IPS-NIHi11 (cell line): ENCODE measurements at places on chromosomes 5 and 9.

DNA sequence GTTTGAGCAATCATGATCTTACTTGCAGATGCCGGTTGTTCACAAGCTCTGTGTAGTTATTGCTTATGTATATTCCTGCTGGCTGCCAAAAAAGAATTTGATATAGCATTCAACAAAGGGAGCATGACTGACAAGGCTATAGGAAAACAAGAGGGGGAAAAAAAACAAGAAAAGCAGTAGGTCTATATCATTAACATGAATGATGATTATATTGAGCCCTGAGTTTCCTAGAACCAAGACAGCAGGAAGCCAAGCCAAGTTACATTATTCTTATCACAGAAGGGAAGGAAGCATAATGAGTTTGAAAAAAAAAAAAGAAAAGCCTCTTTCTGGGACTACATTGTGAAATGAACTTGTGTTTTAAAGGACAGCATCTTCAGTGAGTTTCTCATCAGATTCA lies 41.0 kb downstream of the TSTD2 start:
- no peak for DNase-seq

DNA sequence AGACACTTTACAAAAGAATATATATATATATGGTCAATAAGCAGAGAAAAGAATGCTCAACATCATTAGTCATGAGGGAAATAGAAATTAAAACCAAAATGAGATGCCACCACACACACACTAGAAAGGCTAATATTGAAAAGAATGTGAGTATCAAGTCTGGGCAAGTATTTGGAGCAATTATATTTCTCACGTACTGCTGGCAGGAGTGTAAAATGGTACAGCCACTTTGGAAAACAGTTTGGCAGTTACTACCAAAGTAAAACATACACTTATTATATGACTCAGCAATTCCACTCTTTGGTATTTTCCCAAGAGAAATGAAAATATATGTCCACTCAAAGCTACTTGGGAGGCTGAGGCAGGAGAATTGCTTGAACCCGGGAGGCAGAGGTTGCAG lies 29.8 kb downstream of the NEUROG1 start:
- DNase-seq: no peak

DNA sequence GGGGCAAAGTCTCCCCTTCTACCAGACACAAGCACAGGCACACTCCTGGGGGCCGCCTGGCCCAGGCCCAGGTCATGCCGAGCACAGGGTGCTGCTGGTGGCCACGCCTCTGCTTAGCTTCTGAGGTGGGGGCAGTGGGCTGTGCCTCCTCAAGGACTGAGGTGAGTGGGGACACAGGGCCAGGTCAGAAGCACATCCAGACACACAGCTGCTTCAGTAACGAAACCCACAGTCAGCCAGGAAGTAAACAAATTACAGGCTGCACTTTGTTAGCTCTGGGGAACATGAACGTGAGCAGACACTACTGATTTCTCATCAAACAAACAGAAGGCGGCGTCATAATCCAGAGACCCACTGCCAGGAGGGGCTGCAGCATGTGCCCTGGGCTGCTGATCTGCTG lies 192.4 kb downstream of the HSPA4 start:
- DNase-seq: no peak

DNA sequence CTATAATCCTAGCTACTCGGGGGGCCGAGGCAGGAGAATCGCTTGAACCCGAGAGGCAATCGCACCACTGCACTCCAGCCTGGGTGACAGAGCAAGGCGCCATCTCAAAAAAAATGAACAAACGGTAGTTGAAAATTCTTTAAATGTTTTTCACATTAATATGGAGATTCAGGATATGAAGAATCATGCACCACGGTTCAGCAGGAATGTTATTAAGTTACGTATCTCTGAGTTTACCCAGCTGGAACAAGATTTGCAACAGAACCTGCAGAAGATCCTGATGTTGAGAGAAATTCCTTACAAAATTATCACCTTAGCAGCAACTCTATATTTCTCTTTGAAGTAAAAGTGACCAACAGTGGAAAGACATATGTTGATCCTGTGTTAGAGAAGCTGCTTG lies 10.0 kb downstream of the PCDHGA12 start:
- DNase-seq: no peak

DNA sequence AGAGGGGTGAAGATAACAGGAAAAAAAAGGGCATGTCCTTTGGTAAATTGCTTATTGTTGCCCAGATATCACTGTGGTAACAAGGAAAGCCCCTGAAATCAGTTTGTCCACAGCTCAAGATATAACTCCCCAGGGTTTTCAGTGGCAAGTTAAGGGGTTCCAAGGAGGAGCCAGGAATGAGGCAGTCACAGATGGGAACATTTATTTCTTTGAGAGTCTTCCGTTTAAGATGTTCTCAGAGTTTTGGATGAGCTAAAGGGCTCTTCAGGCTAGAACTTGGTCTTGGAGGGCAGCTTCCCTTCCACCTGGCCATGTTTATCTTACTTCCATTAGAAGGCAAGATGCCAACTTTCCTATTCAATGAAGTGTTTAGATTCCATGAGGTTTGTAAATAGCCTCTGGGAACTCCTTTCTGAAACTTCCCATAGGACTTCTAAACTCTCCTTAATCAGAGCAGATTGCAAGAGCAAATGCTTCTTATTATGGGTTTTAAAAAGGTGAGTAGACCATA lies 277.6 kb upstream of the TNC start:
- no peak for DNase-seq

- peak; percentile 79 for DNase-seq
Measured at GRCh38 chr9:137176302-137177182, 4.7 kb upstream of the TMEM210 start.

DNA sequence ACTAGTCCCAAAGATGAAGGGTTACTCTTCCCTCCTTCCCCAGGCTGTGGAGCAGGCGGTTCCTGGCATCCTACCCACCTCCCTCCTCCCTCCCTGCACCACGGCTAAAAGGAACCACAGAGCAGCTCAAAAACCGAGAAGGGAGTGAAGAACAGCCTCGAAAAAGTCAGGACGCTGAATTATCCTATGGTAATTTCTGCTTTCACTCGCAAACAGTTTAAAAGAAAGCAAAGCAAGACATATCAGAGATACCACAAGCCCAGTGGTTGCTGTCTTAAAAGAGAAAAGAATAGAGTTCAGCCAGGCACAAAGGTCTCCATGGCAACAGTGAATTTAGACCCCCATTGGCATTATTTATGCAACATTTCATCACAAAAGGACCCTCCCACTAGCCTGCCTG lies 315.4 kb downstream of the CTNND2 start:
- DNase-seq: peak; percentile 38

GRCh38 chr9:126132746-126133145 lies 193.9 kb upstream of the MVB12B start:
- no peak for DNase-seq

DNA sequence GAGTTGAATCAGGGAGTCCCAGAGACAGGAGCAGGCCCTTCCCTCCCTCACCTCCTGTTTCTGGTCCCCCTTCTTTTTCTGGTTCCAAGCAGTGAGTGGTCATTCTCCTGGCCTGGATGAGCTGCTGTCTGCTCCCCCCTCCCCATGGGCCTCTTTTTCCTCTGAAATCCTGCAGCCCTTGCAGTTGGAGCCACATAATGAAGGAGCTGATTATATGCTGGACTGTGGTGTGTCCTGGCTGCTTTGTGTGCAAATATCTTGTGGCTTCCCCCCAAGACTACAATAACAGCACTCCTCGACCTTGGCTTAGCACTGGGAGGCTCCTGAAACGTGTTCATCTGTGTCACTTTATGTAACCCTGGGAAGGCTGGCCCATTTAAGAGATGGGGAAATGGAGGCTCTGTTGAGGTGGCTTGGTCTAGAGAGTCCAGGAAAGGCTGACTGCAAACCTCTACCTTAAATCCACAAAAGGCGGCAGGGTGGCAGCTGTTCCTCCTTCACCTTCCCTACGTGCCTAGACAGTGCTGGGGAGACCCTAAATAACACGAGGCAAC lies 69.2 kb downstream of the SH3PXD2B start:
- no peak for DNase-seq

GRCh38 chr5:142726188-142726731 lies 40.4 kb upstream of the FGF1 start:
- DNase-seq: no peak

DNA sequence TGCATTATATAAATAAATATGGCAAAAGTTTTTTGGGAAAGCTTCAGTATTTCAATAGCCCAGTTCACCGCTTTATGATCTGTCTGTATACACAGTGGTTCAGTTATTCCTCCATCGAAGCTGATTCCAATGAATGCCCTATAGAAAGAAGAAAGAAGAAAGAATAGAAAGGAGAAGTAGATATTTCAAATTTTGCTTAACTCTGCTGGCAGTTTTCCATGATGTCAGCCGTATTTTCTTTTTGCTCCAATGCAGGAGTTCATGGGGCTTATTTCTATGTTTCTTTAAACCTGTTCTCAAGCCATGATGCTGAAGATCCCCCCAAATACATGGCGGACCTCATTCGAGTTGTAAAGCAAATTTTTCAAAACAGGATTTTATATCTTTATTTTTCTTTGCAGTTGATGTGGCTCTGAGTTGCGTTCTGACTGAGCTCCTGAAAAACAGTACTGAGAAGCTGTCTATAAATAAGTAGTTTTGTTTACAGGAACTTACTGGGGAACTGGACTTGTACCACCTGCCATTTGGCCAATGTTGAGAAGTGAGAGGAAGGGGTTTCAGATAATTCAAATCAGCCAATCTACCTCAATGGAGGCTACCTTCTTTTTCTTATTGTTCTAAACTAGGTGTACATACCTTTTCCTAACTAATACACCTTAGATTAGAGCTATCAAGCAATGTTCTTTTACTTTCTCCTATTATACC lies 418.5 kb upstream of the MEF2C start:
- no peak for DNase-seq

- DNase-seq: no peak
Measured at GRCh38 chr5:69035665-69036064, 58.1 kb upstream of the SLC30A5 start.

DNA sequence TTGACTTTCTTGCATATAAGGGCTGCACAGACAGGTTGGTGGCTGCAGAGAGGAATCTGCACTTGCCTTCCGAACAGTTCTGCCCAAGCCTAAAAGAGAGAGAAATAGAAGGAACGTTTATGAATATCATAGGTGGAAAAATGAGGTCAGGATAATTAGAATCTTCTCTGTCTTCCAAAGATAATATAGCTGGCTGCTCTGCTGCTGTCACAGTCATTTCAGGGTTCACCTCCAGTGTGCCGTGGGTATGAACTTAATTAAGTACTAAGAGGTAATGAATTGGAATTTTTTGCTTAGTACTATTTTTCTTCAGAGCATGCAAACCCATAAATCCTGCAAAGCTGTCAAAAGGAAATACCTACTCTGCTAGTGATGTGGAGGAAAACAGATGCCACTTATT lies 82.2 kb downstream of the PRDM6 start:
- DNase-seq: no peak

- DNase-seq: no peak
Measured at GRCh38 chr9:119234636-119235035, 134.6 kb downstream of the BRINP1 start.

GRCh38 chr9:36064448-36065037 lies 27.8 kb downstream of the RECK start:
- DNase-seq: no peak

GRCh38 chr5:36507332-36507952 lies 99.0 kb upstream of the SLC1A3 start:
- DNase-seq: peak; percentile 88

GRCh38 chr5:163943546-163943945 lies 438.1 kb downstream of the MAT2B start:
- no peak for DNase-seq

GRCh38 chr9:33939924-33940874 lies 108.5 kb downstream of the UBAP2 start:
- no peak for DNase-seq

DNA sequence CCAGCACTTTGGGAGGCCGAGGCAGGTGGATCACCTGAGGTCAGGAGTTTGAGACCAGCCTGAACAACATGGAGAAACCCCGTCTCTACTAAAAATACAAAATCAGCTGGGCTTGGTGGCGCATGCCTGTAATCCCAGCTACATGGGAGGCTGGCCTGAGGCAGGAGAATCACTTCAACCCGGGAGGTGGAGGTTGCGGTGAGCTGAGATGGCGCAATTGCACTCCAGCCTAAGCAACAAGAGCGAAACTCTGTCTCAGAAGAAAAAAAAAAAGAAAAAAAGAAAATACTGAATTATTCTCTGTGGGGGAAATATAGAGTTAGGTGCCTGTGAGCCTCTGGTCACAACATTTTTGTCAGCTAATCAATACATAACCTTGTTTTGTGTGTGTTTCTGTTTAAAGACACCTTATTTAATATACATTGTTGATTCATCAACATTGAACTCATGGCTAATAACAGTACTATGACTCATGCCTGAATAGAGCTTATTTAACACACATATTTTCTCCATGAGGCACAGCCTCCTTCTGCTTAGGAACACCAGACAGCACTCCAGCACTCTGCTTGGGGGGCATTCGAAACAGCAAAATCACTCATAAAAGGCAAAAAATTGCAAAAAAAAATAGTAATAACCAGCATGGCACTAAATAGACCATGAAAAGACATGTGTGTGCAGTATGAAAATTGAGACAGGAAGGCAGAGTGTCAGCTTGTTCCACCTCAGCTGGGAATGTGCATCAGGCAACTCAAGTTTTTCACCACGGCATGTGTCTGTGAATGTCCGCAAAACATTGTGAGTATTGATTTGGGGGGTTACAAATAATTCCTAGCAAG lies at the start of gene IL31RA:
IL31RA (plus strand) TSS at position 519 of the 836 bp plus-strand sequence; CDS start at position 733, 214 bp downstream.
- no peak for DNase-seq

GRCh38 chr9:135281151-135281550 lies 193.7 kb downstream of the OLFM1 start:
- DNase-seq: peak; percentile 83

GRCh38 chr9:131709771-131710431 lies 30.0 kb downstream of the RAPGEF1 start:
- DNase-seq: no peak

DNA sequence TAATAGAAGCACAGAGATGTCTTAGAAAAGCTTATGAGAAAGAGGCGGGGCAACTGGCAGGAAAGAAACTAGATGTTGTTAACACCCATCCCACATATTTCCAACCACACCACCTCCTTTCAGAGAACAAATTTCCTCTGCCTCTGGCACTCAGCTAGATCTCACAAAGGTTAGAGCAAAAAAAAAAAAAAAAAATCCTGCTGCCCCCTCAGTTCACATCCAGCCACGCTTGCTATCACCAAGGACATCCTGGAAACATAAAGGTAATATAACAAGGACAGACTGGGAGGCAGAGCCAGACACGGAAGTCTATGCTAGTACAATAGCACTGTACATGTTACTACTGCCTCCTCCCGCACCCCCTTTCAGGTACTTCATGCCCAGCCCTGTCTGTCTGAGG lies 238.0 kb upstream of the PTGER4 start:
- no peak for DNase-seq

DNA sequence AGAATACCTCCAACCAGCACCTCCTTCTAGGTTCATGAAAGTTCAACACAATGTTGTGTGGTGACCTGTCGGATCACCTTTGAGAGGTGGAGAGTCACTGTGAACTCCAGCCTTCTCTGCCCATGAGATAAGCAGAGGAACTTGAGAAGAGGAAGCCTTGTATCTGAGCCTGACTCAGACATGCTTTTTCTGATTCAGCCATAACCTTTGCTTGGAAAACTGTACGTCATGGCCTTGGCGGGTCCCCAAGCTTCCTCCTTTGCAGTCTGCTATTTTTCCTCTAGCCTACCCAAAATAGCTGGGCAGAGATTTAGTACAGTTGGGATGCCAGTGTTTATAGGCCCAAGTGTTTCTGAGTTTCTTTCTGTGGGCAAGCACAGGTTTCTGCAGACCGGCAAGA lies 274.7 kb downstream of the CETN3 start:
- DNase-seq: no peak

- no peak for DNase-seq
Measured at GRCh38 chr9:94183240-94183999, 75.7 kb upstream of the ZNF169 start.
